KG1 (cell line): ENCODE measurements at places on chromosomes 13 and 19.

DNA sequence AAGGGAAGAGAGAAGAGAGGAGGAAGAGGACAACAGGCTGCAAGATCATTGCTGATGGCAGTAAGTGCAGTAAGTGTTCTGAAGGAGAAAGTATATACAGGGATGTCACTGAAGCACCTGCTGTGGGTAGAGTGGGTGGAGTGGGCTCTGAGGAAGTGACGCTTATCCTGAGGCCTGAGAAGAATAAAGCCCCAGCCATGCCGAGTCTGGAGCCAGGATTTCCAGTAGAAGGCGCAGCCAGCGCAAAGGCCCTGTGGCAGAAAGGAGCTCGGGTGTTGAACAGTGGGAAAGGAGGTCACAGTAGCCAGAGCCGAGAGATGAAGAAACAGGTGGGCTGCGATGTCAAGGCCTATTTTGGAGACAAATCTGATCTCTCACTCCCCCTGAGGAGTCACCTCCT lies 31.8 kb upstream of the ADGRE5 start:
- no peak for DNase-seq

- DNase-seq = no peak
These were observed 917 bp upstream of the CLPTM1 start for GRCh38 chr19:44954278-44954648.

GRCh38 chr19:55655648-55656040 lies 809 bp downstream of the U2AF2 start:
- DNase-seq = no peak

- DNase-seq = no peak
These were observed 21.2 kb downstream of the ZNF233 start for GRCh38 chr19:44280916-44281315.

DNA sequence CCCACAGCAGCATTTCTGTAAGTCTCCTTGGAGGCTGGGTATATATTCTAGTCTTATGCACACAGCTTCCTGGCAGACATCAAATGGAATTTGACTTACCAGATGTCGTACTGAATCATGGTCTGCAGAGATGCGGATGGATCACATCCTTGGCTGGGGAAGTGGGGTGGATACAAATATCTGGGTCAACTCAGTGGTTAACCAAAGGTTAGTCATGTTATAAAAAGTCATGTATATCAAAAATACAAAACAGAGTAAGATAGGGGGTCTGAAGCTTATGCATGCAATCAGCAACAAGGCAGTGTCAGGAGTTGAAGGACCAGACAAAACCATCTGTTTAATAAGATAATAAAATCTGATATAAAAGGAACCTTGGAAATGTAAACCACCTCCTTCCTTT lies 61.9 kb downstream of the WASF3 start:
- DNase-seq = no peak

GRCh38 chr13:48504606-48505005 lies 28.3 kb downstream of the RCBTB2 start:
- DNase-seq = no peak

DNA sequence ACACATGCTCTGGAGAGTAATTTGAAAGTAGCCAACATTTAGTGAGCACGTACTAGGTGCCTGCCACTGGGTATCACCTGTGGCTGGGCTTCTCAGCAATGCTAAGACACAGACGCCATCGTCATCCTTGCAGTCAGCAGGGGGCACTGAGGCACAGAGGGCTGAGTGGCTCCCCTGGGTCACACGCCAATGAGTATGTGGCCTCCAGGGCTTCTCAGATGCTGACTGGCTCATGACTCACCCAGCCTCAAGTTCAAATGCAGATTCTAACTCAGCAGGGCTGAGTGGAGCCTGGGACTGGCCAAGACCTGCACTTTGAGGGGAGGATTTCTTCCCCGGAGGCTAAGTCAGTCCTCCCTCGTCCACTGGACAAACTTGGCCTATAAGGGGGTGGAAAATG lies 115.1 kb upstream of the CACNA1A start:
- DNase-seq = no peak
